ENCODE measurements at places on chromosomes 12 and 14.

GRCh38 chr12:53543539-53543938 is 36.3 kb upstream of the NPFF start:
- DNase-seq: peak; percentile 35

GRCh38 chr12:83093426-83093825 is 406.7 kb downstream of the TMTC2 start:
- DNase-seq: no peak

DNA sequence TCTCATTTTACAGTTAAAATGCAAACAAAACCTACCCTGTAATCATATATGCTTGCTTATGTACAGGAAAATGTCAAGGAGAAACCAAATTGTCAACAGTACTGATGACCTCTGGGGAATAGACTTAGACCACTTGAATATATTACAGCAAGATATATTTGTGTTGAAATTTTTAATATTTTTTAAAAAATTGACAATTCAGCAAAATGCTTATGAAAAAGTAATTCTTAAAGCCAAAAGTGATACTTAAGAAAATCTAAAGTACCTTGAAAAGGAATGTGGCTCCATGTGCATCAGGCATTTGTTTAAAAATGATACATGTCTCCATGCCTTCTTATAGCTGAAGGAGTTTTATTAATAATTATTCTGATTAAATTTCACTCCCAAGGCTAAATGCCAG is 49.2 kb downstream of the PTPN21 start:
- no peak for DNase-seq

DNA sequence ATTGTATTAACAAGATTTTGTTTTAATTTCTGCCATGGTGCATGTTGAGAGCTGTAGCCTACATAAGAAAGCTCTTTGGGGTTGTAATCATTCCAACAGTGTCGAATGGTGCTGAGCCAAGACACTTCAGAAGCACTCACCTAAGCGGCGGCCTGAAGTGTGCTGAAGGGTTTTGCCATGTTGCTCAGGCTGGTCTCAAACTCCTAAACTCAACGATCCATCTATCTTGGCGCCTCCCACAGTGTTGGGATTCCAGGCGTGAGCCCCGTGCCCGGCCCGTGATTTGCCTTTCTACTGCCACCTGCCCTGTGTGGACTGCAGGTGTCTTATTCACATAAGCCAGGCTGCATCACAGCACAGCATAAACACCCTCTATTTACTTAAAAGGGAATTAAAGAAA is 48.9 kb downstream of the AMN start:
- no peak for DNase-seq

- no peak for DNase-seq
These were observed 201.6 kb upstream of the KITLG start for GRCh38 chr12:88781909-88782308.
